Endothelial cell of umbilical vein (primary cell): ENCODE measurements at places on chromosomes 11 and 22. TPM values are rescaled to one million over a fixed set of nuclear protein-coding genes. Genes with fewer than 3 reads are reported as not detected.

DNA sequence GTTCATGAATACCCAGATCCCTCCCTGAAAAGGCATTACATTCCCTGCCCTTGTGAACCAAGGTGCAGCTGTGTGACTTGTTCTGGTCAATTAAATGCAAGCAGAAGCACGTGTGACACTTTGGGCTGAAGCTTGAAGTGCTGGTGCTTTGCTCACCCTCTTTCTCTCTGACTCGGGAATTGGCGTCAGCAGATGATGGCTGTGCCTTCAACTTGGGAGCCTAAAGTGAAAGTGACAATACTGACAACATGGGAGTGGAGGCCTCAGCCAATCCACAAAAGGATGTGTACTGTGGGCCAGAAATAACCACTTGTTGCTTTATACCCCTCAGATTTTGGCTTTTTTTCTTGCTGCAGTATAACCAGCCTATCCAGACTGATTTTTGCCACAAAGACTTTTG is 148.3 kb upstream of the THY1 start:
- no peaks in the 10 kb centered on the region for H3K36me3 ChIP-seq
- DNase-seq, result no peak
- H3K27ac ChIP-seq, result no peak overlapping the region
- no peaks in the 10 kb centered on the region for H3K4me1 ChIP-seq

DNA sequence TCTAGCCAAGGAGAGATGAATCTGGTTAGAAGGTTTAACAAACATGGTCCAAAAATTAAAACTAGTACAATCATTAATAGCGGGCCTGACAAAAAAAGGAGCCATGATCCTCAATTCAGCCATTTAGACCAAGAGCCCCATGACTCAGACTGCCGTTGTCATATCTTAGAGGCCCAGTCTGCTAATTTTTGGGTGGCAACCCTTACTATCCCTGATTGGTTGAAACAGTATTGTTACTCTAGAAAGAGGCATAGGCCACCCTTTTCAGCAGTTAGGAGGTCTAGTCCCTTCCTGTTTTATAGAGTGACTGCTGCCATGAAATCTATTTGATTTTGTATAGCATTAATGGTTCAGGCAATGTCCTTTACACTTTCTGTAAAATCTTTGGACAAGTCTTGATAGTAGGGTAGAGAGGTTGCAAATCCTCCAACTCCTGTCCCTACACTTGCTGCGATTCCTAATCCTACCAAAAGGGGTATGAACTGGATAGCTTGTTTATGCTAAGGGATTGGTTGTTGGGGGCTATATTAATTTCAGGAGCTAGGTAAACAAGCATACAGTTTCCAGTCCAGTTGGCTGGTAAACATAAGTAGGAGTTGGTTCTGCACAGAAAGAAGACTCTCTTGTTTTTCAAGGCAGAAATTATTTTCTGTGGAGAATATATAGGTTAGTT is 1056.3 kb upstream of the CNTN5 start:
- H3K4me3 ChIP-seq, result no peak overlapping the region
- H3K36me3 ChIP-seq, result no peaks in the 10 kb centered on the region
- peaks cover 22% of the 10 kb centered on the region for H3K4me1 ChIP-seq
- no peak for DNase-seq

- no peaks in the 10 kb centered on the region for H3K4me1 ChIP-seq
- H3K36me3 ChIP-seq, result no peaks in the 10 kb centered on the region
- no peak overlapping the region for H3K4me3 ChIP-seq
- H3K27ac ChIP-seq, result no peak overlapping the region
Observed at GRCh38 chr11:60240662-60241061, 2.3 kb downstream of the MS4A4E start.

DNA sequence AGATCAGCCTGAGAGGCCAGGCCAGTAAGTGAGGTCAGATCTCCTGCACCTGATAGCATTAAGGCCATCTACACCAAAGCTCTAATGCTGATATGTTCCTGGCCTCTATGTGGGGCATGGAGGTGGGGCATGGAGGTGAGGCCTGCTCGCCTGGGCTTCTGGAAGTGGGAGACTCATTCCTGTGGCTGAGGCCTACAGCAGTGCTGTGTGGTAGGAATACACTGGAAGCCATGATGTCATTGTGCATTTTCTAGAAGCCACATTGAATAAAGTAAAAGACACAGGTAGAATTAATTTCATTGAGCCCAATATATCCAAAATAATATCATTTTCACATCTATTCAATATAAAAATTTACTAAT is 2.7 kb downstream of the PNPLA3 start:
- no peak overlapping the region for H3K4me3 ChIP-seq
- no peak for DNase-seq
- H3K27me3 ChIP-seq, result no peaks in the 10 kb centered on the region
- no peak overlapping the region for H3K27ac ChIP-seq
- H3K4me1 ChIP-seq, result peaks cover 21% of the 10 kb centered on the region

DNA sequence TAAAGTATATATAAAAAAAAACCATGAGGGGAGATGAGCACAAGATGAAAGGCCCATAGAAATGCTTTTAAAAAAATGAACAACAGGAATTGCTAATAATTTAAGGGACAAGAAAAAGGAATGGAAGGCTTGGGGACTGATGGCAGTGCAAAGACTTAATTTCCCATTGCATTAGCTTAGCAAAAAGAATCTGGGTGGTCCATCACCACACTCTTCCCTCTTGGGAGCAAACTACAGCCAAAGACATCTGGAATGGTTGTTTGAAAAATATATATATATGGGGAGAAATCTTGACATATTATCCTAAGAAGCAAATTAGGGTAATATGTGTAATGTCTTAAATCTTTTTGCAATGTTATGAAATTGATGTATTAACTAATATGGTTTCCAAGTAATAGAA is 727.1 kb downstream of the METTL15 start:
- H3K4me1 ChIP-seq, result peaks cover 70% of the 10 kb centered on the region
- H3K4me3 ChIP-seq, result no peak overlapping the region
- H3K27ac ChIP-seq, result peak overlapping the region; percentile 96
- H3K27me3 ChIP-seq, result no peaks in the 10 kb centered on the region
- no peaks in the 10 kb centered on the region for H3K36me3 ChIP-seq
- DNase-seq, result no peak

- no peak overlapping the region for H3K27ac ChIP-seq
- peaks cover 46% of the 10 kb centered on the region for H3K27me3 ChIP-seq
- no peak overlapping the region for H3K4me3 ChIP-seq
Observed at GRCh38 chr22:19147195-19147780, 2.8 kb downstream of the GSC2 start.

DNA sequence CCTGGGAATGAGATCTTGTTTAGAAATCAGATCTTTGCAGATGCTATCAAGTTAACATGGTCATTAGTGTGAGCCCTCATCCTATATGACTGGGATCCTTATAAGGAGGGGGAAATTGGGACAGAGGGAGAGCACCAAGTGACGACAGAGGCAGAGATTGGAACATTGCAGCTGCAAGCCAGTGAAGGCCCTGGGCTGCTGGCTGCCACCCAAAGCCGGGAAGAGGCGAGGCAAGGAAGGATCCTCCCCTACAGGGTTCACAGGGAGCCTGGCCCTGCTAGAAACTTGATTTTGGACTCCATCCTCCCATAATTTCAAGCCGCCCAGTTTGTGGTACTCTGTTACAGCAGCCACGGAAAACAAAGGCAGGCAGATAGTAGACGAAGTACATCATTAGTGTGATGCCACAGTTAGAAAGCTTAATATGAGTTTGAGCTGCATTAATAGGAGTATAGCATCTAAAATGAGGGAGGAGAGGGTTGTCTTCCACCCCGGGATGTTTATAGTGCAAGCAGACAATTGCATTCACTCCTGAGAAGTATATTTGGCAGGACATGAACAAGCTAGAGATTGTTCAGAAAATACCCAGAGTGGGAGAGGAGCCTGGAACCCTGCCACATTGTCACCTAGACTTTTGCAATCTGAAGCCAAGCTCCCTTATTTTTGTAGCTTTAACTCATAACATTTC is 56.8 kb upstream of the CLMP start:
- H3K27me3 ChIP-seq, result peaks cover 4% of the 10 kb centered on the region
- H3K4me1 ChIP-seq, result no peaks in the 10 kb centered on the region
- H3K36me3 ChIP-seq, result no peaks in the 10 kb centered on the region
- DNase-seq, result no peak

GRCh38 chr11:21983431-21983830 is 209.5 kb upstream of the ANO5 start:
- no peak overlapping the region for H3K27ac ChIP-seq
- no peaks in the 10 kb centered on the region for H3K36me3 ChIP-seq
- no peaks in the 10 kb centered on the region for H3K27me3 ChIP-seq
- H3K4me1 ChIP-seq, result no peaks in the 10 kb centered on the region

DNA sequence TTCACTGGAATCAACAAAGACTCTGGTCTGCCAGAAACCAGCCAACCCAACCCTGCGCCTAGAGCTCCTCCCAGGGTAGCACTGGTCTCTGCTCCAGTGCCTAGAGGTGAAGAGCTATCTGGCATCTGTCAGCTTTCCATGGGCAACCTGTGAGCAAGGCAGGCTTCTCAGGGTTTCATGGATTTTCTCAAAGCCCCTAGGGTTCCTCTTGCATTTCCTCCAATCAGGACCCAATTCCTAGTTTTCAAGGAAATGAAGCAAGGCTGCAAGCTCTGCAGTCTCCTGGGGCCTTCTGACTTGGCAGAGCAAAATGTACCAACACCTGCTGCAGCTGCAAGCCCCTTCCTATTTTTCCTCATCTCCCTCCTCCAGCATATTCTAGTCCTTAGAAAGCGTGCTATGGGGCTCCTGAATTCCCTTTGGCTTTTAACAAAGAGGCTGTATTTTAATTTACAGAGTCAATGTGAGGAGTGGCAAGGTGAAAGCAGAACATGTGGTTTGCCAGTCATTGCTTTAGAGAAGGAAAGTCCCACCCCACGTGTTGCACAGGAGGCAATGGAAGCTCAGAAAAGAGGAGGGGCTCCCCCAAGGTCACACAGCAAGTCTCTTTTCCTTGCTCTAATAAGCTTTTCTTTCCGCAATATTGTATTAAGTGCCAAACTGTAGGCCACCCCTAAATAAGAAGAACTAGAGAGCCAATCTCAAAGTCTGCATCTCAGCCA is 33.0 kb upstream of the RIC3 start:
- H3K4me1 ChIP-seq, result peaks cover 2% of the 10 kb centered on the region
- no peak overlapping the region for H3K4me3 ChIP-seq
- no peak overlapping the region for H3K27ac ChIP-seq
- H3K36me3 ChIP-seq, result no peaks in the 10 kb centered on the region

DNA sequence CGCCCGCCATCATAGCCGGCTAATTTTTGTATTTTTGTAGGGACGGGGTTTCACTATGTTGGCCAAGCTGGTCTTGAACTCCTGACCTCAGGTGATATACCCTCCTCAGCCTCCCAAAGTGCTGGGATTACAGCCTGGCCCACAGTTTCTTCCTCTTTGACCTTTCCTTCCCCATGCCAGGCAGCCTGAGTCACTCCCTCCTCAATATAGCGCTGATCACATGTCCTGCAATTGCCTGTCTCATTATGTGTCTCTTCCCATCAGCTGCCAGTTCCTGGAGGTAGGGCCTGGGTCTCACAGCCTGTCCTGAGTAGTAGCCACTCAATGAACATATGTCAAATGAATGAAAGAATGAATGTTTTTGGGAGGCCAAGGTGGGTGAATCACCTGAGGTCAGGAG is 43.0 kb upstream of the CCDC134 start:
- no peak overlapping the region for H3K4me3 ChIP-seq
- H3K4me1 ChIP-seq, result no peaks in the 10 kb centered on the region
- H3K36me3 ChIP-seq, result no peaks in the 10 kb centered on the region
- no peaks in the 10 kb centered on the region for H3K27me3 ChIP-seq

GRCh38 chr22:34080433-34080832 is 160.2 kb upstream of the LARGE1 start:
- DNase-seq, result no peak
- no peak overlapping the region for H3K27ac ChIP-seq
- no peaks in the 10 kb centered on the region for H3K27me3 ChIP-seq

GRCh38 chr11:80315200-80315599 is 874.4 kb upstream of the TENM4 start:
- H3K4me3 ChIP-seq, result no peak overlapping the region
- no peaks in the 10 kb centered on the region for H3K4me1 ChIP-seq

- H3K36me3 ChIP-seq, result no peaks in the 10 kb centered on the region
- H3K4me3 ChIP-seq, result no peak overlapping the region
- peak; percentile 71 for DNase-seq
- H3K4me1 ChIP-seq, result no peaks in the 10 kb centered on the region
- H3K27ac ChIP-seq, result no peak overlapping the region
Observed at GRCh38 chr11:74570266-74571061, 21.9 kb upstream of the POLD3 start.

GRCh38 chr11:4084406-4085125 is 10.0 kb upstream of the RRM1 start:
- no peaks in the 10 kb centered on the region for H3K4me1 ChIP-seq
- no peak overlapping the region for H3K27ac ChIP-seq
- no peak overlapping the region for H3K4me3 ChIP-seq
- H3K36me3 ChIP-seq, result no peaks in the 10 kb centered on the region

DNA sequence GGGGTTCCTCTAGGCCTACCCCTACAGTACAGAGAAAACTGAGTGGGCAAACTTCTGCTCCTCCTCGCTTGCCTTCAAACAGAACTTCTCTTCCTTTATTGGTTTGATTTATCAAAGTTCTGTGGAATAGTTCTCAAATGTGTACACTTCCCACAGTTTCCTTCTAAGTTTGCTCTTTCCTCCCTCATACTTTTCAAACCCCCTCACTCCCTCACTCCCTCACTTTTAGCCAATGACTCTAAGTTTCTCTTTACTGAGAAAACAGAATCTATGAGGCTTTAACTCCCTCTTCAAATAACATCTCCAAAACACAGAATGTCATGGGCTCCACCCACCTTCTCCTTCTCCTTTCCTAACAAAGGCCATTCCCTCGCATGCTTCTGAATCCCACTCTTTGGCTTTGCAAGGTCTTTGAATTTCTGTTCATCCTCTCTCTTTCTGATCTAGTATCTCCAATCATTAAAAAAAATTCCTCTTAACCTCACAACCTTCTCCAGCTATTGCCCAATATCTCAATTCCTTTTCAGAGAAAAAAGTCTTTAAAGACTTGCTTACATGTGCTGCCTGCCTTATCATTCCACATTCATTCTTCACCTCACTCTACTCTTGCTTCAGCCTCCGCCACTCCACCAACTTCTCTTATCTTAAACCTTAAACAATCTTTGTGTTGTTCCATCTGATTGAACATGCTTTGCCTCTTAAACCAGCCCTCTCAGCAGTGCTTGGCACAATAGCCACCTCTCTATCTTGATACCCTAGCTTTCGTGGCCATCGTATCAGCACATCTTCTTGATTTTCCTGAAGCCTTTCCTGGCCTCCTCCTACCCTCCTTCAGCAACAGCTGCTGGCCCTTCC is 57.2 kb downstream of the DDI1 start:
- no peak overlapping the region for H3K4me3 ChIP-seq
- H3K27ac ChIP-seq, result no peak overlapping the region
- H3K36me3 ChIP-seq, result no peaks in the 10 kb centered on the region

- H3K4me1 ChIP-seq, result peaks cover 17% of the 10 kb centered on the region
- H3K4me3 ChIP-seq, result no peak overlapping the region
- no peaks in the 10 kb centered on the region for H3K27me3 ChIP-seq
- H3K27ac ChIP-seq, result no peak overlapping the region
Observed at GRCh38 chr11:17142450-17142849, 65.0 kb upstream of the RPS13 start.

The SULT4A1 gene
- total RNA-seq, result 0.14 TPM in 1 of 2 replicates, not detected in the other

The EXPH5 gene
- 0.09 TPM in 1 of 2 replicates, not detected in the other for total RNA-seq

The KCNJ5 gene
- 0.13 and 0.14 TPM in 2 replicates for total RNA-seq

The HBB gene
- total RNA-seq, result not detected in 2 replicates

The SCGB1A1 gene
- not detected in 2 replicates for total RNA-seq

The OR5A1 gene
- total RNA-seq, result not detected in 2 replicates

The SORL1 gene
- total RNA-seq, result 0.16 and 0.31 TPM in 2 replicates

The RRM1 gene
- total RNA-seq, result 109 and 112 TPM in 2 replicates

The FIBIN gene
- total RNA-seq, result not detected in 2 replicates

The C11orf52 gene
- 0.31 and 0.99 TPM in 2 replicates for total RNA-seq
